GDM1 (cell line): ENCODE measurements at places on chromosomes 1 and 21.

- no peak for DNase-seq
Measured at GRCh38 chr1:173485401-173485800, 8.3 kb downstream of the PRDX6 start.

DNA sequence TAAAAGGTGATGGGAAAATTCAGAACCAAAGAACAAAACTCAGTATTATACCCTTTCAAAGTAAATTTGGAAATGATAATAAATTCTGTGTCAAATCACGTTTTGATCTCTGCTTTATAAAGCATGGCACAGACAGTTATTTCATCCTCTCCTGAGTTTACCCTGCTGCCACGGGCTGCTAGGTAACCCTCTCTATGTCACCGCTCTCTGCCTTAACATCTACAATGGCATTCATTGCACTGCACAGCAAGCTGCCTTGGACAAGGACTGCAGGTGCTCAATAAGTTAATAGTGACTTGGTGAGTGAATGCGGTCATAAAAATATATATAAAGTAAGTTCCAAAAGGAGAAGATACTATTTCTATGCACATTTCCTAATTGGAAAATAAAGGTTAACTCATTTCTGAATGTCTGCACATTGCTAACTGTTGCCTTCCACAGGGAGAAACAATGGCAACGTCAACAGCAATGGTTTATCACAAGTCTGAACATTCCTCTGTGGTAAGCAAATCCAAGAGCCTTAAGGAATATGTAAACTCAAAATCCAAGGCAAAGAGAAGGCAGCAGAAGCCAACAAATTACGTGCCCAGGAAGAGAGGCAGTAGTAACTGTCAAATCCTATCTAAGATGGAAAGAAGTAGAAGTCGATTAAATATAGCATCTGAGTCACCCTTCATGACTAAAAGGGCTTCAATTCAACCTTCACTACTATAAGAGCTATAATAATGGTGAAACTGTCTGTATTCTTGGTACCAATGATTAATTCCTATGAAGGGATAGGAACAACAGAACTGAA, 19.4 kb downstream of the FYB2 start:
- DNase-seq, result no peak

DNA sequence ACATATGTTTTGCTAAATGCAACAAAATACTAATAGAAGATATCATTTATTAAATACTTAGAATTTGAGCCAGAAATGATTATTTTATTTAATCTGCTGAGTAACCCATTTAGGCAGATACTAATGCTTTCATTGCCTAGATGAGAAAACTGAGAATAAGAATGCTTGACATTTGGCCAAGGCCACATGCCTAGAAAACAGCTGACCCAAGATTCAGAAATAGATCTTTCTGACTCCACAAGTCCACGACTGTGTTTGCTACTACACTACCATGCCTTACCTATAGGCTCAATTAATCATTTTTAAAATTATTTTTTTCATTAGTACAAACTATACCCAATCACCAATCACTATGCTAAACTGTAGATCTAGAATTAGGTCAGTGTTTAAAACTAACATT, 129.7 kb downstream of the ATP1B1 start:
- DNase-seq, result no peak

DNA sequence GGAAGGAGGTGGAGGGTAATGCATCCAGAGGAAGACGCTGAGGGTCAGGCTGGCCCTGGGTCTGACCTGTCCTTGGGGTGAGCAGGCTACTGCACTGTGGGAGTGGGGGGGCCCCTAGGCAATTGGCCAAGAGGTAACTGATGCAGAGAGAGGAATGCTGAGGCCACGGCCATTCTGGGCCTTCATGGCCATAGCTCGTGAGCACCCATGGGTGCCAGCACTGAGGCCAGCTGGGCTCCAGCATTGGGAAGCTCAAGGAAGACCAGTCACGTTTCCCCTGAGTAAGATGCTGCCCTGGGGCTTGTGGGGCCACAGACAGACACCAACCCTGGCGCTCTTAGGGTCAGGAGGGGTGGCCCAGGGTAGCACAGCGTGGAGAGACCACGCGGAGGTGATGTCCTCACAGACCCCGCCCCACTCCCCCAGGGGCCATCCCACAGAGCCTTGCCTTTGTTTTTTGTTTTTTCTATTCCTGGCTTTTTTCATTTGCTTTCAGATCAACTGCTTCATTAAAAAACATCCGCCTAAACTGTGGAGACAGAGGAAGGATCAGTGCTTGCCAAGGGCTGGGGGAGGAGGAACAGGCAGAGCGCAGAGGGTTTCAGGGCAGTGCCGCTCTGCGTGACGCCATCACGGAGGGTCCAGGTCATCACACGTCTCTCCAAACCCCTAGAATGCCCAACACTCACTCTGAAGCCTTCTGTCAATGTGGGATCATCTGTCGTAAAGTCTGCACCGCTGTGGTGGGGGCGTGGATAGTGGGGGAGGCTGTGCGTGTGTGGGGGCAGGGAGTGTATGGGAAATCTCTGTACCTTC, 61.1 kb downstream of the SIK1 start:
- DNase-seq, result no peak

DNA sequence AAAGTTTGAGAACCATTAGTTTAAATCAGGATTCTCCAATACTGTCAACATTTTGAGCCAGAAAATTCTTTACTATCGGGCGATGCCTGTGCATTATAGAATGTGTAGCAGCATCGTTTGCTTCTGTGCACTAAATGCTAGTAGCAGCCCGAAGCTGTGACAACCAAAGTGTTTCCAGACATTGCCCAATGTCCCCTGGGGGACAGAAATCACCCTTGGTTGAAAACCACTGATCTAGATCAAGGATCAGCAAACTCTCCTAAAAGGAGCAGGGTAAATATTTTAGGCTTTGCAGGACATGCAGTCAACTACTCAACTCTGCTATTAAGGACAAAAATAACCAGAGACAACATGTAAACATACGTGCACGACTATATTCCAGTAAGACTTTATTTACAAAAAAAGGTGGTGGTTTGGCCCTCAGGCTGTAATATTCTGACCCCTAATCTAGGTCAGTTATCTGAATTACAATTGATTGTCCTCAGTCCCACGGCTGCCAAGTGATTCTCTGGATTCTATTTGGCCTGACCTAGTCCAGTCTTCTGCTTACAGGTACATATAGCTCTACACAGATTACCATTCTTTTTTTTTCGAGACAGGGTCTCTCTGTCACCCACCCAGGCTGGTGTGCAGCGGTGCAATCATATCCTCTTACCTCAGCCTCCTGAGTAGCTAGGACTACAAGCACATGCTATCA, 10.6 kb downstream of the FAF1 start:
- DNase-seq, result no peak

GRCh38 chr1:8217011-8217711, 100.8 kb upstream of the SLC45A1 start:
- no peak for DNase-seq
